ENCODE measurements at places on chromosomes 2 and 18.

GRCh38 chr2:26706616-26707473 is 14.3 kb downstream of the KCNK3 start:
- no peak for DNase-seq

- no peak for DNase-seq
Observed at GRCh38 chr2:148967056-148967455, 71.4 kb upstream of the LYPD6B start.

- DNase-seq: no peak
Observed at GRCh38 chr18:11163665-11164064, 14.3 kb upstream of the PIEZO2 start.

- no peak for DNase-seq
Observed at GRCh38 chr2:98532756-98533155, 75.6 kb downstream of the COA5 start.

DNA sequence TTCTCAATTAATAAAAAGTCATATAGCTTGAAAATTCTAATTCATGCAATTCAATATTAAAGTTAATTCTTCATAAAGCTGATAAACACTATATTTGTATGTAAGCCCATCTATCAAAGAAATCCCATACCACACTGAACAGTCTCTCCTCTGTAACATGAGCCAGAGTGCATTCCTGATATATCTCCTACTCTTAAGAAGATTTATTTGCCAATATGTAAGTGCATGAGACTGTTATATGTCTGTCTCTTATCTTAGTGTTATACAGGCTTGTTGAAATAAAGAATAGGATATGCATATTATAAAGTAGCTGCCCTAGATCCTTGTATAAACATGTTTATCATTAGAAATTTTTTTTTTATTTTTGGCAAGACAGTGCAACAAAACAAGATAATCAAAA is 40.4 kb upstream of the TTC32 start:
- DNase-seq: no peak

DNA sequence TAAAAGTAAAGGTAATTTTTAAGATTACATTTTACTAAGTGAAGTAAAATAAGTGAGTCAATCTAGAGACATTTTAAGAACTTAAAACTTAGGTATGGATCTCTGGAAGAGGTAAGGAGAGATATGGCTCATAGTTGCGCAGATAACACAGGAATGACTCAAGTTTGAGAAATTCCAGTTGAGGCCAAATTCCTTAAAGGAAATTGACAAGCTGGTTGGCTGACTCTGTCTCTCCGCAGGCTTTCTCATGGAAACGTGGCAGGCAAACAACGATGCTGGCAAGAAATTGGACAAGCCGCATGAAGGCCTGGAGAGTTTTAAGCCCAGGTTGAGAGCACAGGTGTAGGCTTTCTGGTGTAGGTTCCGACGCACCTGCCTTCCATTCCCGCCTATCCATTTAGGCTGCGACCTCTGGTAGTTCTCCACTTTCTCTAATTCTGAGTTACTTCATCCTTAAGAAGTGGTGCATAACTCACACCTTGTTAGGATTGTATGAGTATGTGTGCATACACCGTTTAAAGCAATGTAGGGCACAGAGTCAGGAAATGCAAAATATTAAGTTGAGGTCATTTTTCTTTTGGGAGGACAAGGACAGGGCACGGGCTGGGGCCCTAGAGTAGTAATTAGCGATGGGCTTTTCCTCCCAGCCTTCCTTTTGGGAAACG is 589 bp upstream of the DAW1 start:
- peak; percentile 29 for DNase-seq

DNA sequence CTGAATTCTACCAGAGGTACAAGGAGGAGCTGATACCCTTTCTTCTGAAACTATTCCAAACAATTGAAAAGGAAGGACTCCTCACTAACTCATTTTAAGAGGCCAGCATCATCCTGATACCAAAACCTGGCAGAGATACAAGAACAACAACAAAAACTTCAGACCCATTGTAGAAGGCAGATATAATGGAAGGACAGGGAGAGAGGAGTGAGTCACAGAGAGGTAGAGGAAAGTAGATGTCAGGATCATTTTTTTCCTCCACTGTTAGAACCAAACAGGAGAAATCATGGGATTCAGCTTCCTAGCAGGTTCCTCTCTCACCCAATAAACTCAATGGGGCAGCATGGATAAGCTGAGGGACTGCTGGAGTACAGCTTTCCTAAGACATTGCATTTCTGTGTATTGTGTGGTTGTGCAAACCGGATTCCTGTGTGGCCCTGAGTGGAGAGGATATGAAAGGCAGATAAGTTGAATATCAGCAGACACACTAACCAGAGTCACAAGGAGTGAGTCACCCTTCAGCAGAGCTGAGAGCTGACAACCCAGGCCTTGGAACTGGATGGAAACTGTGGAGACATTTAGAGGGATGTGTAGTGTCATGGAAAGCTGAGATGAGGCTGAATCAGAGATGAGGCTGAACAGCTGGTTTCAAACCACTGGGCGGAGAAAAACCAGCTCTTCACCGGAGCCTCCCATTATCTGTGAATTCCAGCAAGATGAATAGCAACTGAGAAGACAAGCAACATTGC is 60.9 kb upstream of the MMADHC start:
- peak; percentile 98 for DNase-seq

DNA sequence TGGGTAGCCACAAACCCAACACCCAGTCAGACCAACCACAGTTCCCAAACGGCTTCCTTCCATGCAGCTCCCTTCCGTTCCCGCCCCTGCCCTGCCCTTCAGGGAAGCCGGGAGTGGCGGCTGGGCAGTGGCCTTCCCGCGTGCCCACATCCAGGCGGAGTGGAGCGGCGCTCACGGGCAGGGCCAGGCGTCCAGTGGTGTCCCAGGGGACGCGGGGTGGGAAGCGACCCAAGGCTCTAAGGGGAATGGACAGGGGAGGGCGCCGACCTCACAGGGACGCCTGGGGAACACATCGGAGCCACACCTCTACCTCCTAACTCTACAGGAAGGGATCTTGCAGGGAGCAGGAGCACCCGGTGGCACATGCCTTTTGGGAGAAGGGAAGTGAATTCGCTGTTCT is 225.9 kb upstream of the MGAT5 start:
- DNase-seq: no peak

- no peak for DNase-seq
Observed at GRCh38 chr18:21741312-21741561, 645 bp downstream of the MIB1 start.

DNA sequence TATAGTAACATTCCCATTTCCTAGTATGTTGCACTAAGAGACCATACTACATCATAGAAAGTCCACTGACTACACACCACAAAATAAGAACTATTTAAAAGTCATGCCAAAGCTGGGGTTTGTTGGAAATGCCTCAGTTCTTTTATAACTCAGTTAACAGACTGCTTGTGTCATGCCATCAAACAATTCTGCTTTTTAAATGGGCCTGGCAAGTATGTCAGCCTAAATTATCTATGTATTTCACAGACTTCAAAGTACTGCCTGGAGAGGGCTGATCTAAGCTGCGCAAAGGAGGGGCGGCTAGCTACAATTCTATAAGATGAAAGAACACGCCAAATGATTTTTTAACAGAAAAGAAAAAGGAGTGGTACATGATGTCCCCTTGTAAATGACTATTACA is 49.6 kb downstream of the FARSB start:
- DNase-seq: no peak

- DNase-seq: peak; percentile 10
Observed at GRCh38 chr2:238761868-238762267, 86.0 kb upstream of the TWIST2 start.

GRCh38 chr2:135985826-135986393 is 484 bp upstream of the DARS1 start:
- DNase-seq: no peak

- no peak for DNase-seq
Observed at GRCh38 chr18:37460604-37461003, 105.0 kb downstream of the CELF4 start.

GRCh38 chr18:79558933-79559416 is 120.6 kb upstream of the CTDP1 start:
- DNase-seq: no peak

DNA sequence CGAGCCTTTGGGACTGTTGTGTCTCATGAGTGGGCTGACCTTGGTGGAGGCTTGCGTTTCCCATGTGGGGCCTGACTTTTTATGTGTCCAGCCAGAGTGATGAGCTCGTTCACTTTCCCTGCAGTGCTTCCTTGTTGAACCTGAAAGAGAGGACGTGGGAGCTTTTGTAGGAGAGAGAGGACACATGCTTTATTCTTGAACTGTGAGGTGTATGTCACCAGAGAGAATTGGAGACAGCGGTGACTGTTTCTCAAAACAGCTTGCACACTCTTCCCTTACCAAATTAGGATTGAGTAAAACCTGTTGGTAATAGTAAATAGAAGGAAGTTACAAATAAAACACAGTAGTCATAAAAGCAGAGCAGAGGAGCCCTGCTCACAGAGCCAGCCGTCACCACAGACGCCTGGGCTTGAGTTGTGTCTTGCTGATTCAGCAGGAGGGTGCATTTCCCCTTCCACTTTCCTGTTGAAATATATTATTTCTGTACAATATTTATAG is 60.7 kb downstream of the INPP4A start:
- DNase-seq: no peak

GRCh38 chr2:57549642-57550102 is 496.9 kb upstream of the VRK2 start:
- no peak for DNase-seq

GRCh38 chr2:138827426-138828054 is 47.4 kb upstream of the NXPH2 start:
- DNase-seq: peak; percentile 57

DNA sequence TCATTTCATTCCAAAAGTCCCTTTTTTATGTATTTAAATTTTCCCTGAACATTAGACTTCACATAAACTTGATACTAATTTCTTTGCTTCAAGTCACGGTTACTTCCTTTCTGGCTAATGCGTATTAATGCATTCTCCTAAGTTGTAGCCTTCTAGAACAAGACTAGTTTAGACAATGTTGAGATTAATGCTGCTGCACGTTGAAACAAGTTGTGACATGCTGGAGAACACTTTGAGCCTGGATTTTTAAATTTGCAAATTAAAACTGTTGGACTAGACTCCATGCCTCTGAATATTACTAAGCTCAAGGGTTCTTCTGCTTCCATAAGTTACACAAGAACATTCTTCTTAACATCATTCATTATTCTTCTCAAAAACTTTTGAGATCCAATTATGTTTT is 29.1 kb downstream of the ID2 start:
- no peak for DNase-seq

GRCh38 chr2:223811757-223812156 is 25.6 kb downstream of the AP1S3 start:
- peak; percentile 79 for DNase-seq

DNA sequence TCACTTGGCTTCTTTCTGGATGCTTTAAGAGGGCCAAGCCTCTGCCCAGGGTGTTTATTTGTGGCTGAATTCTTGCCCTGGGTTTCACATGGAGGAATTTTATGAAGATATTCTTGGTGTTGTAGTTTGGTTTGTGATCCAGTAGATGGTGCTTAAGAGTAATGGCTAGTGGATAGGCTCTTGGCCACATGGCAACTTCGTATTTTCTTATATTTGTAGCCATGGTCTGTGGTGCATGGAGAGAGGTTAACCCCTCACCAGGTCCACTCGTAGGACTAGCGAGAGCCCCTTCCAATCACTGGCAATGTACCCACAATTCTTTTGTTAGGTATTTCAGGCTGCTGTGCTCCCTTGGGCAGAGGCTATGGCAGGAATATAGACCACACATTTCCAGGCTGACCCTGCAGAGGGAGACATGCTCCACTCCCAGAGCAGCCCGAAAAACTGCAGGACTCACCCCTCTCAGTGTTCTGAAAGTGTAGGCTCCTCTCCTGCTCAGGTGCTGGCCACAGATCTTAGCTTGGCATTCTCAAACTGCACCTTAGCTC is 582.1 kb upstream of the SETBP1 start:
- DNase-seq: peak; percentile 43

GRCh38 chr2:158381205-158381604 is 75.3 kb downstream of the CCDC148 start:
- DNase-seq: no peak

DNA sequence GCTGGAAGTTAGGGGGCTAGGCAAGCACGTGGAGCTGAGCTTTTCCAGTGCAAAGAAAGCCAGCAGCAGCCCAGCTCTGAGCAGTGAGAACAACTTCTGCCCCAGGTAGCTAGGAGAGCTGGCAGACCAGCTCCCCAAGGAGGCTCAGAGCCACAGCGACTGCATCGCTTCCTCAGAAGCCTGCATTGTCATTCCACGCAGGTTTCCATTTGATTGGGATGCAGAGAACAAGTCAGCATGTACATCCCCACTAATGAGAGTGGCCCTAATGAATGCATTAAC is 45.1 kb downstream of the C1QL2 start:
- no peak for DNase-seq

GRCh38 chr18:3867236-3867635 is 417.3 kb downstream of the TGIF1 start:
- no peak for DNase-seq

DNA sequence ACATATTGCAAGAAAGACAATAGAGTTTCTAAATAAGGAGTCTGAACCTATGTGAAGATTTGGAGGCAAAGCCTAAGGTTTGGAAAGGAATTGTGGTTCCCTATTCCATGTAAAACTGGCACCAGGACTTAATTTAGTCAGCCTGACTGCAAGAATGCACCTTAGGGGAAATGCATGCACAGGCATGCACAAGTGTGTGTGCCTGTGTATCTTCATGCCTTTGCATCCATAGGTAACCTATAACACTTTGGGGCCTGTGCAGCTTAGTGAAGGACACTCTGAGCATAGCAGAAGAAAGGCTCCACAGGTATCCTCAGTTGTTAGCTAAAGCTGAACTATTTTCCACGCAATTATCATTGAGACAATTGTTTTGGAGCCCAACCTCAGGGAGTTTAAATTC is 73.4 kb downstream of the RPRM start:
- DNase-seq: no peak
